ENCODE measurements at places on chromosomes 5 and 9.

DNA sequence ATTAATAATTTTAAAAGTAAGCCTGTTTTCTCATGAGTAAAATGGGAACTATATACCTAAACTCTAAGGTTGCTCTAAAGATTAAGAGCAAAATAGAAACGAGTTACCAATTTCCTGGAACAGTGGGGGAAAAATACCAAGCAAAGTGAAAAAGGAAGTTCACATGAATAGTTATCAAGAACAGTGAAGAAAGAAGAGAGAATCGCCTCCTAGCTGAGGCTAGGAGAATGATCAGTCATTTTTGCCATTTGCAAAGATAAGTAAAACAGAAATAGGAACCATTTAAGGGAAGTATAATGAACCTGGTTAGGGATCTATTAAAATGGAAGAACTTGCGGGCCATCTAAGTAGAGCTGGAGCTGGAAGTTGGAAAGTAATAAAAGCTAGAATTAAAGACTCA, 50.7 kb downstream of the P4HA2 start:
- no peak for DNase-seq

DNA sequence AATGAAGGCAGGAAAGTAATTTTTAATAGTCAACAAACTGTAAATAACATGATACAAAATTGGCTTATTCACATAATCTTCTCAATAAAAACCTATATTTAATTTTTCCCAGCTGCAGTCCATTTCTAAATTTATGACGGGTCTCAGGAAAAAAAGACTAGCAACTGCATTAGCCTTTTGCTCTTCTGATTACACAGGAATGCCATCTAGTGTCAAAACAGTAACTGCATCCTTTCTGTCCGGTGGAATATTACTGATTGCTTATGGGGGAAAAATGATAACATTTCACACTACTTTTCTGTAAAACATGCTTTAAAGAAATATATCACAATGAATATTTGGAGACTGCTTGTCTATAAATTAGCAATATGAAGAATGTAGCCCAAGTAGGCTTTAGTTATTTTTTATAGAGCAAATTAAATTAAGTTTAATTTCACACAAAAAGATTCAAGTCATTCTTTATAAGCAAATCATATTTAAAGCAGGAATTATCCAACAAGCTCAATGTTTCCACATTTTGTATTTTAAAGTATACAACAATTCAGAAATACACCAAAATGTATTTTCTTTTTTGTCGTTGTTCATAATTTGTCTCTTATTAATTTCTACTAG, 534.7 kb downstream of the CDH10 start:
- no peak for DNase-seq

GRCh38 chr9:92353051-92353450, 27.3 kb downstream of the CENPP start:
- DNase-seq: no peak

DNA sequence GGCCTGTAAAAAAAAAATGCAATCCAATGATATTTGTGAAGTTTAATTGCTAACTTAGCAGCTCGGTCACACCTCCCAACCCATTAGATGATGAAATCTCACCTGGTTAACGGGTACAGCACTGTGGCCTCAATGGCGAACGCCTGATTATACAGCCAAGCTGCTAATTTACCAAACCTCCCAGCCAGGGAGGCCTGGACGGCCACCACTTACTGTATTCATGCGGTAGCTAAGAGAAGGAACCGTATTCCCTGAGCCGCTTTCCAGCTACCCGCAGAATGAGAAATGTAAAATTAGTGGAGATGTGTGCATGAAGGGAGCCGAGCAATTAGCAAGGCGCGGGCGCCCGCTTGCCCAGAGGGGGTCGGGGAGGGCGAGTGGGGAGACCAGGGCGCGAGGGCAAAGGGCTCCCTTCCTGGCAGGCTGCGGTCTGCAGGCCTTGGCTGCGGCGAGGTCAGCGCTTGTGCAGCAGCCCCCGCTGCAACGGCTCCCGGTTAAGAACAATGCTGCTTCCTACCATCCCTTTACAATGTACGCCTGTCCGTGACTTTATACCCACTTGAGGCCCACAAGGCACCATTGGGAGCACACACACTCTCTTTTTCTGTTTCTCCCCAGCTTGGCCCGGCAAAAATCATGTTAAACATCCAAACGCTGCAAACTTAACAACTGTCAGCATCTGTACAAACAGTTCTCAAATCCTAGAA, 70.4 kb upstream of the TBCA start:
- no peak for DNase-seq

GRCh38 chr5:34736445-34737115, 80.5 kb downstream of the RAI14 start:
- DNase-seq: no peak

DNA sequence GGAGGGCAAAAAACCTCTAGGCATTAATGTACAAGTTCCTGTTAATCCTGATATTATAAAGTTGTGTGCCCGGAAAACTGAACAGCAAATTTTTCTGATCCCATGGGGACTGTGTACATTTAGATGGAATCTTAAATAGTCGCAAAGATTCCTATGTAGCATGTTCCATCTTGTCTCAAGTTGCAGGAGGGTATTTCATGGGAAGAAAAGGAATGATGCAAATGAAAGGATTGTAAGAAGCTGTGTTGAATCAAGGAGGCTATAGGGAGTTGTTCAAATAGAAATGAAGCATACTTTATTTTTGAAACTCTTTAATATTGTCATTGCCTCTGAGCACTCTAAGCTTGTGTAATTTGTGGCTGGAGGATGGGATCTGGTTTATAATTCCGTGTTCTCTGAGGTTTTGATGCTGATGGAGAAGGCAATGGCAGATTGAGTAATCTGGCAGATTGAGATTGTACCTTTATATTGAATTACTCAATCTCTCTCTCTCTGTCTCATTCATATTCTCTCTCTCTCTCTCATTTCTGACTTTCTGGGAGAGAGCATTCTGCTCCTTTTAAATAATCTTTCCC, 288.5 kb downstream of the OSTF1 start:
- DNase-seq: no peak

DNA sequence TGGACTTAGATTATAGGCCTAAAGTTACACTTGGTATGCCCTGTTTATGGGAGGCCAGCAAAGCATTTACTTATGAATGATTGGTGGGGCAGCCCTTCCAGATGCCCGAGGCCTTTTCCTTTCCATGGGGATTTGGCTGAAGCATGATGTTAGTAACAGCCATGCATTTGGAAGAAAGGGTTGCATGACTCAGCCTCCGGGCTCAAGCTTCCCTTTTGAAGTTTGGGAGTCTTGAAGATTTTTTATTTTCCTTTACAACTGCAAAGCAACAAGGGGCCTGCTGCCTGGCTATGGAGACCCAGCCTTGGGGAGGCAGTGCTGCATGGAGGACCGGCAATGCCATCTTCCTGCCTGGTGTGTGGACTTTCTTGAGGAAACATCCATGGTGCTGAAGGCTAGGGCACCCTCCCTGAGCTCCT, 244.7 kb downstream of the ICE1 start:
- no peak for DNase-seq
